Foreskin fibroblast (primary cell): ENCODE measurements at places on chromosomes 1 and 21.

GRCh38 chr1:58818976-58819375 lies 35.1 kb upstream of the JUN start:
- no peak for DNase-seq

DNA sequence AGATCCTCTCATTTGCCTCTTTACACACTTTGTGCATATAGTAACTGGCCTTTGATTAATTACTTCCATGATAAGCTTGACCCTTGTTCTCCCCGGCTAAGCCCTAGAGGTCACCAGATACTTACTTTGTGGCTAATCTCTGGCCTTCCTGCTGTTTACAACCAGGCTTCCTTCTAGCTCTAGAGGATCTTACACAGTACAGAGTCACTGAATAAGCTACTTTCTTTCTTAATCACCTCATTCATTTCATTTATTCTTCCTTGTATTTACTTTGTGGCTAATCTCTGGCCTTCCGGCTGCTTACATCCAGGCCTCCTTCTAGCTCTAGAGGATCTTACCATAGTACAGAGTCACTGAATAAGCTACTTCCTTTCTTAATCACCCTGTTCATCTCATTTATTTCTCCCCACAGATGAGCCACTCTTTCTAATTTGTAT lies 144.3 kb upstream of the C1orf21 start:
- DNase-seq, result peak; percentile 57

DNA sequence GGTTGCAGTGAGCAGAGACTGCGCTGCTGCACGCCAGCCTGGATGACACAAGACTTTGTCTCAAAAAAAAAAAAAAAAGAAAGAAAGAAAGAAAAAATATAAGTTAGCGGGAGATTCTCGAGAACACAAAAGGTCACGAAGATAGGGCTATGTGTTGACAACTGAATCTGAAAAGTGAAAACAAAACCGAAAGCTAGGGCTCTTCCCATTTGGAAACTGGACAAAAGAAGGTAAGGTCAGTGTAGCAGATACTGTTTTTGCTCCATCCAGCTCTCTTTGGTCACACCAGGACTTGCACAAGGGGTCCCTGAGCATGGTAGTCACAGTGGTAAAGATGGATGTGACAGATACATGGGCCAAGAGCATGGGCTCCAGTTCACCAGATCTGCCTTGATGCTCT lies 60.4 kb upstream of the MAP10 start:
- no peak for DNase-seq

- peak; percentile 31 for DNase-seq
Observed at GRCh38 chr1:77282187-77282865, 507 bp downstream of the AK5 start.

DNA sequence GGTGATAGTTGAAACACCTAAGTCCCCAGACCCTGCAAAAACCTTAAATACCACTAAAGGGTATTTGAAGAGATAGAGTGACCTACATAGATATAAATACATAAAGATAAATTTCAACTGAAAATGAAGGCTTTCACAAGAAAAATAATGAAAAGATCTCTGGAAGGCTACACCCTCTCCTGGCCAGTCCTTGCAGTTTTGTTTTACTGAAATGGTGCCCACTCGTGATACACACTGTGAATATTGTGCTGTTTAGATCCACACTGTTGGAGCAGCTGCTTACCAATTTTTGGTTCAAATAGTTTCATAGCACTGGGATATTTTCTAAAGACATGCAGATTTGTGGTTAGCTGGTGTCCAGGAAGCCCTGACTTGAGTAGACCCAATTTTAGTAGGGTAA lies 31.5 kb upstream of the RNF187 start:
- no peak for DNase-seq

DNA sequence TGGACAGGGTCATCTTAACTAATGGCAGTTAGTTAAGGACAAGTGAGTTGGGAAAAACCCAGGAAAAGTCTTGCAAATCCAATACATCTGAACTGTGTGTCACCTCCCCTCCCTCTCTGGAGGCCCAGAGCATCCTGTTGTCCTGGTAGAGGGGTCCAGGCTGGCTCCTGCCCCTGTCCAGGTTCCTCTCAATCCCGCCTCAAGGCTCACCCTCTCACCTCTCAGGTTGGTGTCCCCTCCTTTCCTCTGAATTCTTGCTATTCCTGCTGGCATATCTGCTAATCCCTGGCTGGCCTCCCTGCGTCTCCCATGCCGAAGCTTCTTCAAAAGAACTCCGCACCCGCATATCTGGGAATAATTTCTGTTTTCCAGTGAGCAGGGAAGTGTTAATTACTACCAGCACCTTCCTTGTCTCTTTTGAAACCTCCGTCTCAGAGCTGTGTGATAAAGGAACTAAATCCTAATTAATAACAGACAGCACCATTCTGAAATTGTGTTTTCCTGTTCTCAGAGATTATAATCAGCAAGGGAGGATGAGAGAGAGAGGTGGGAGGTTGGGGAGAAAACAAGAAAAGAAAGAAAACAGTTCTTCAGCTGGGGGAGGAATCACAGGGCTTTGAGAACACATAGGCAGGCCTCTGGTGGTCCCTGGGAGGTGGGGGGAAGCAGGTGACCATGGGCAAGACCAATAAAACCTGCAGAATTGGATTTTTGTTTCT lies 568.0 kb downstream of the PTPRU start:
- no peak for DNase-seq

DNA sequence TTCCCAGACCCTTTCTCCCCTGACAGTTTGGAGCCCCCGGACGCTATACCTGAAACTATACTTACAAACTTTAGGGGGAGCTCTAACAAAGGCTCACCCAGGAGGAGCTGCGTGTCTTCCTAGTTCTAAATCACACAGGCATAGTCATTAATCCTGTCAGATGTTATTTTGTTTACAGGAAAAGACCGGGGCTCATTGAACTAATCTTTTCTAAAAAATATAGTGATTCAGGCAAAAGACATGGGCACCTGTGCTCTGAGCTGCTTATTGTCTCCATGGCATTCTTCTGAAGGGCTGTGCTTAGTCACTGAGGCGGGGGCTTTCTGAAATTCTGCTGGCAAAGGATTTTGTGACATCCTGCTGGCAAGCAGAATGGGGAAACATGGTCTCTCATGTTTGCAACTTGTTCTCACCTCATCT lies 1577.0 kb downstream of the NCAM2 start:
- DNase-seq, result no peak

GRCh38 chr21:31103163-31103562 lies 64.9 kb upstream of the KRTAP19-8 start:
- DNase-seq, result no peak

GRCh38 chr1:37258068-37258467 lies 216.3 kb upstream of the ZC3H12A start:
- DNase-seq, result no peak

GRCh38 chr1:205576011-205576410 lies 55.8 kb downstream of the ELK4 start:
- DNase-seq, result no peak

- no peak for DNase-seq
Observed at GRCh38 chr1:240539769-240540414, 72.1 kb downstream of the GREM2 start.

- DNase-seq, result peak; percentile 80
Observed at GRCh38 chr1:27979151-27979858, 19.5 kb downstream of the XKR8 start.

DNA sequence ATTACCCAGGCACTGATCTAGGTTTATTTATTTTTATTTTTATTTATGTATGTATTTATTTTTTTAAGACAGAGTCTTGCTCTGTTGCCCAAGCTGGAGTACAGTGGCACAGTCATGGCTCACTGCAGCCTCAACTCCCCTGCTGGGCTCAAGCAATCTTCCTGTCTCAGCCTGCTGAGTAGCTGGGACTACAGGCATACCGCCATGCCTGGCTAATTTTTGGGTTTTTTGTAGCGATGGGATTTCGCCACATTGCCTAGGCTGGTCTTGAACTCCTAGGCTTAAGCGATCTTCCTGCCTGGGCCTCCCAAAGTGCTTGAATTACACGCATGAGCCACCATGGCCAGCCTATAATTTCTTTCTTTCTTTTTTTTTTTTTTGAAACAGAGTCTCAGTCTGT lies 9.4 kb downstream of the PHACTR4 start:
- DNase-seq, result no peak

DNA sequence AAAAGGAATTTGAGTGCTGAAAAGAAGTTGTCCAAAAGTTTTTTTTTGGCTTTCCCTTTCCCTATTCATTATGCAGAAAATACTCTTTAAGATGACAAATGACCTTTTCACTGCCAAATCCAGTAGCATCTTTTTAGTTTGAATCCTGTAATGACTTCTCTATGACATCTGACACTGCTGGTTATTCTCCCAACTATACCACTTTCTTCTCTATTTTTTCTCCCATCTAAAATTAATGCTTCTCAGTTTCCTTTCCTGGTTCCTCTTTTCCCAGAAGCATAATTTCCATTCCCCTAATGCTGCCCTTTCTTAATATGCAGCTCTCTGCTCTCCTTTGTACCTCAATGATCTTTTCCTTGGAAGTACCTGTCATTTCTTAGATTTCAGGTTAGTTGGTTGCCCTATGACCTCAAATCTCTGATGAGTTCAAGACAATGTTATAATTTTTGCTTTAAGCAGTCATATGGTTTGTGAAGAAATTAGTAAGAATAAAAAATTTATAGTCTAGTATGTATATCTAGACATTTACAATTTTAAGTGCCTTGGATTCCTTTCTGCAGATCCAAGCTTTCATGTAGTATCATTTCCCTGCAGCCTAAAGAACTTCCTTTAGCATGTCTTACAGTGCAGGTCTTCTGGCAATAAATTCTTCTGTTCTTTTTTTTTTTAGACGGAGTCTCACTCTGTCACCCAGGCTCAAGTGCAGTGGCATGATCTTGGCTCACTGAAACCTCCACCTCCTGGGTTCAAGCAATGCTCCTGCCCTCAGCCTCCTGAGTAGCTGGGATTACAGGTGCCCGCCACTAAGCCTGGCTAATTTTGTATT lies 150.8 kb downstream of the CDC42BPA start:
- DNase-seq, result no peak

DNA sequence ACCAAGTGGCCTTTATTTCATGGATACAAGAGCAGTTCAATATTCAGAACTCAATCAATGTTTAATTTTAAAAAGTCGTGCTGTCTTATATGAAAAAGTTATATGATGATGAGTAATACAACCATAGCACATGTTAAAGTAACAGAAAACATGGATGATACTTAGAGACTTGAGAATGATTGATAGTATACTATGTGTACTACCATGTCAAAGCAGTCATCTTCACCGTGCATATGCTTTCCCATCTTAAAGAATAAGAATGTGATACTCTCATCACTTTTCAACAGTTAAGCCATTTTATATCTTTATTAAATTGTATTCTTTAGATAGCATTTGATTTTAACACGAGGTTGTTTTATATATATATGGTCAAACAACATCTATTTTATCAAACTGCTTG lies 535.9 kb upstream of the ADAMTS5 start:
- no peak for DNase-seq

- DNase-seq, result no peak
Observed at GRCh38 chr1:183553331-183553730, 36.9 kb downstream of the NCF2 start.

- peak; percentile 37 for DNase-seq
Observed at GRCh38 chr1:33344896-33345560, 24.1 kb upstream of the A3GALT2 start.

DNA sequence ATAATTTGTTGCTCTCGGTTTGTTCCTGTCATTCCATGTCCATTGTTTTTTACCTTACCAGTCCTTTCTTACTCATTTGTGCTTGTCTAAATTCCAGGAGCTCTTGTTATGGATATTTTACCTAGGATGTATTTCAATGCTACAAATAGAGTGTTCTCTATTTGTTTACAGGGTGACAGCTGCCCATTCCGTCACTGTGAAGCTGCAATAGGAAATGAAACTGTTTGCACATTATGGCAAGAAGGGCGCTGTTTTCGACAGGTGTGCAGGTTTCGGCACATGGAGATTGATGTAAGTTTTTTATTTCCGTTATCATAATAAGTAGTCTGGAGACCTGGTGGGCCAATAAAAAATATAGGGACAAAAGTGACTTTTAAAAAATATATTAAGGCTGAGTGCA lies 23.0 kb downstream of the ZBED6 start:
- DNase-seq, result no peak

DNA sequence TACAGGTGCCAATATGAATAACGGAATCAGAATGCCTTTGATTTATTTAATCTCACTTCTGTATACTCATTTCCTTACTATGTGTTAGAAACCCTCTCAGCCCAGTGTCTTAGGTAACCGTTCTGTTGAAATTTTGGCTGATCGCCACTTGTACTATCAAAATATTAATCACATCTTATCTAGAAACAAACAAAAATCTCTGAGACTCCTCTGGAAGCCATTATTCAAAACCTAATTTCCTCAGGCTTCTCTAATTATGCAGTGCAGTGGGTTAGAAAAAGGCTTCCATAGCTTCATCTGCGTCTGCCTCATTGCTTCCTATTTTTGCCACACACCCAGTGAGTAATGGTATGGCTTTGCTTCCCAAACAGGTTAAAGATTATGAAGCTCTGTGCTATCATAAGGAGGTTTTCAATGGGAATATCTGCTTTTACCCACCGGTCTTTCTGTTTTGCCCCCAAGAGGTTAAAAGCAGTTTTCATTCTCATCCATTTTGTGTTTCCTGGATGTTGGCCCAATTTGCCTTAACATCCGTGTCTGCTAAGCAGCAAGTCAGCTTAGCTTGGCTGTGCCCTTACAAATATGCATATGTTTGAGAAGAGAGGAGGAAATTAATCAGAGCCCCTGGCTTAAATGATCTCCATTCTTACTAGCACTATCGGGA lies 129.6 kb downstream of the RYR2 start:
- no peak for DNase-seq

DNA sequence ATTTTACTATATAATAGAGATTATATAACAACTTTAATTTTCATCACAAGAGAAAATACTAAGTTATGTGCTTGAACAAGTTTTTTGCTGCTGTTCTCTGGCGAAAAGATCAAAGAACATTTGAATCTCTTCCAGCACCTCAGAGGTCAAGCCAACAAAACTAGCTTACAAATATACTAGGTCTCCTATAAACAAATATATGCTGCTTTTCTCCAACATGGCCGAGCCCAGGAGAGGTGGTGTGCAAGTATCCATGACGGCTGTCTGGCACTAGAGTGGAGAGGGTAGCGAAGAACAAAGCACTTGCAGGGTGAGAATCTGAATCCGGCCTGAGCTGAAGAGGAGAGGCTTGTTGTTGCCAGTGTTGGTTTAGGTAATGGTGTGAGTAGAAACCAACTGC lies 7.5 kb upstream of the FMO3 start:
- no peak for DNase-seq

GRCh38 chr1:240803151-240803550 lies 191.2 kb upstream of the GREM2 start:
- DNase-seq, result peak; percentile 77

DNA sequence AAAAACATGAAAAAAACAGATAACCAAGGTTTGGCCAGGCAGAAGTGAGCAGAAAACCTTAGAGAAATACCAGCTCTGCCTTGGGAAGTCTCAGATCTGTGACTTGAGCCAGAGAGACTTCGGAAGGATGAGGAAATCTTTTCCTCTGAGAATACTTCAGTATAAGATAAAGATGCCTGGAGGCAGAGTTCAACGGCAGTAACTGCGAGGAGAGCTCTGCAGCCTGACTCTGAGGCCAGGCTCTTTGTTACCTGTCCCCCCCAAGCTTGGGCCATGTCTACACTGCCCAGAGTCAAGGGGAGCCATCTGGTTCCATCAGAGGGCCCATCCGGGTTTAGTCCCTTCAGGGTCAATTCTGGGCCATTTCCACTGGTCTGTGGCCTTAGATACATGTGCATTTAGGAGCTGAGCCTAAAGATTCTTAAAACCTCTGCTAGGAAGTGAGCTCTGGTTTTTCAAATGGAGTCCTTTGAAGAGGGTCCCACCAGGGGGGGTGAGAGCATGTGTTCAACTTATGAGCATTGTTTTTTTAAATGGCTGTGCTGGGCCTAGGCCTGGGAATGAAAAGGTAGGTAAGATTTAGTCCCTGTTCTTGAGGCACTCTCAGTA lies 8.7 kb downstream of the KIRREL1 start:
- no peak for DNase-seq

GRCh38 chr1:160950657-160951056 lies 4.0 kb downstream of the ITLN2 start:
- DNase-seq, result no peak
